ENCODE measurements at places on chromosomes 11 and 22.

- no peak for DNase-seq
These were observed 26.5 kb downstream of the SCGB1A1 start for GRCh38 chr11:62445314-62445740.

- DNase-seq, result no peak
These were observed 89.6 kb downstream of the CSNK2A3 start for GRCh38 chr11:11263238-11264005.

DNA sequence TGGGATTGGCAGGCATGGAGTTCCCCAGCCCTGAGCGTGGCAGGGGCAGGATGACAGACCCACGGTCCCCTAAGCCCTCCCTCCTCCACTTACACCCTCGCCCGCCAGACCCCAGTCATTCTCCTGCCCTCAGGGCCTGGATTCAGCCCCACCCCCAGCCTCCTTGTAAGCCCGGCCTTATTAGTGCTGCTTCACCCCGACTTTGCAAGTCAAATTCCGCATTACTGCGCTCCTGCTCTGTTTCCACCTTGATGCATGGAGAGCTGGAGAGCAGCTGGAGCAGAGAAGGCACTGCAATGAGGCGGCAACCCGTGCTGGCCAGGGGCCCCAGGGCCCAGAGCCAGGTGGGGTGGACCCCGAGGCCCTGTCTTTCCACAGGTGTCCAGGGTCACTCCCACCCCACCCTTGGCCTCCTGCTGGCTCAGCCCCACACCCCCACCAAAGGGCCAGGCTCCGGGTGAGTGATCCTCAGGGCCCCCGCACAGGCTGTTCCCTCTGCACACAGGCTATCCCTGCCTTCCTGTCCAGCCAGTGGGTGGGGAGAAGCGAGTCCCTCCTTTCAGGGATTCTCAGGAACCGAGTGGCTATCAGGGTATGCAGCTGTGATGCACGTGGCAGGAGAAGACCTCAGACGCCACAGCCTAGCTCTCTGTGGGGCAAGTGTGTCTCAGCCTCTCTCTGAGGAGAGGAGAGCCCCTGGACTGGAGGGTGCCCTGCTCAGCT lies 36.4 kb downstream of the RTN4R start:
- no peak for DNase-seq

DNA sequence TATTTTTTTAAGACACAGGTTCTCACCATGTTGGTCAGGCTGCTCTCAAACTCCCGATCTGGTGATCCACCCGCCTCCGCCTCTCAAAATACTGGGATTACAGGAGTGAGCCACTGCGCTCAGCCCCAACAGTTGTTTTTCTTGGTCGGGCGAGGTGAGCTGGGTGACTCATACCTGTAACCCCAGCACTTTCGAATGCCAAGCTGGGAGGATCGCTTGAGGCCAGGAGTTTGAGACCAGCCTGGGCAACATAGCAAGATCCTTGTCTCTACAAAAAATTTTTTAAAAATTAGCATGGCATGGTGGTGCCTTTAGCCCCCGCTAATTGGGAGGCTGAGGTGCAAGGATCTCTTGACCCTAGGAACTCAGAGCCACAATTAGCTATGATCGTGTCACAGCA lies 7.0 kb upstream of the NF2 start:
- DNase-seq, result no peak

GRCh38 chr11:103709371-103709770 lies 327.1 kb upstream of the DDI1 start:
- no peak for DNase-seq

GRCh38 chr11:4826425-4826824 lies 5.3 kb downstream of the OR51F2 start:
- DNase-seq, result no peak

DNA sequence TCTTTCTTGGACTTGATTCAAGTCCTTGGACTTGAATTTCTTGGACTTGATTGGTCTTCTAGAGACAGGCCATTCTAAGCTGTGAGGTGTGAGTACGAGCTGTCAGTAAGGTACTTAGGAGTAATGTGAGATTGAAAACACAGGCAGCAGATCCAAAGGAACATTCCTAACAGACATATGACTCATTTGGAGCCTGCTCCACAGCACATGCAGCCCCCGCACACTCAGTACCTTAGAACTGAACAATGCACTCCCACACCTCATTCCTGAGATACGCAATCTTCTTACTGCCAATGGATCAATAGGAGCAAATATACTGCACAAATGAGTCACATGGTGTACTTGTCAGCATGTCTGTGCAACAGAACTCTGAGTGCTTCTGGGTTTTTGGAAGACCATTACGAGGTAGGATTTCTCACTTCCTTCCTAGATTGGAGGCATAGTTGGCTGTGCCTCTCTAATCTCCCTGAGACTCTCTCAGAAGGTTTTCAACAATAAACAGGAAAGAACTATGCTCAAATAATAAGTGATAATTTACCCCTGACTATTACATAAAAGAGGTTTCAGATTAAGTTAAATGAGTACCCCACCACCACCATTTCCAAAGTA lies 243.1 kb downstream of the KCNA4 start:
- no peak for DNase-seq

DNA sequence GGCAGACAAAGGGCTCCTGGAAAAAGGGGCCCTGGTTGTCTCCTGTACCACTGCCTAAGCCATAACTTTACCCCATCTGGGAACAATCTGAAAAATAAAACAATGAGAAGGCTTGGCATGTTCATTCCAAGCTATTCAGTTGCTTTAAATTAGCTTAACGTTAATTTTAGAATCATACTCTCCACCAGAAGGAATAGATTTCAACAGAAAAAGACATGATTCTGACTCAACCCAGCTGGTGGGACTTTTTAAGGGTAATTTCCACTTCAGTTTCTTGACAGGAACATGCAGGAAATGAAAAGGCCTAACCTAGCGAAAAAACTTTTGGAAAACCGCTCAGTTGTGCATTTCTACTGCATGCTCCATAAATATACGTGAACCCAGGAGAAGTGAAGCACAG lies 7.9 kb downstream of the SF3A1 start:
- no peak for DNase-seq

- no peak for DNase-seq
These were observed 368.9 kb downstream of the BUD13 start for GRCh38 chr11:116403794-116404461.

GRCh38 chr11:34904421-34904955 lies 11.7 kb downstream of the APIP start:
- DNase-seq, result no peak

DNA sequence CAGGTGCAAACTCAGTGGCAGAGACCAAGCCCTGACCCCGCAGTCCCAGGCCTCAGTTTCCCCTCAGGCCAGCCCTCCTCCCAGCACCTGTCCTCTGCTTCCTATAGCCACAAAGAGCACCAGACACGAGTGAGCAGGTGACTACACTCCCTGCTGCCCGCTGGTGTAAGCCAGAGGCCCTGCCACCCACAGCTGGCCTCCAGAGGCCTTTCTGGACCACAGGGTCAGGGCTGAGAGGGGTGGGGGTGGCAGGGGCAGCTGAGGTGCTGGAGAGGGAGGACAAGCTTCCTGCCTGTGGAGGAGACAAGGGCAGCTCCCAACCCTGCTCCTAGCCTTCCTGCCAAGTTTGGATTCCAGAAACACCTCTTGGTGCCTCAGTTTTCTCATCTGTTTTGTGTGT lies 31.3 kb upstream of the WNT7B start:
- no peak for DNase-seq

DNA sequence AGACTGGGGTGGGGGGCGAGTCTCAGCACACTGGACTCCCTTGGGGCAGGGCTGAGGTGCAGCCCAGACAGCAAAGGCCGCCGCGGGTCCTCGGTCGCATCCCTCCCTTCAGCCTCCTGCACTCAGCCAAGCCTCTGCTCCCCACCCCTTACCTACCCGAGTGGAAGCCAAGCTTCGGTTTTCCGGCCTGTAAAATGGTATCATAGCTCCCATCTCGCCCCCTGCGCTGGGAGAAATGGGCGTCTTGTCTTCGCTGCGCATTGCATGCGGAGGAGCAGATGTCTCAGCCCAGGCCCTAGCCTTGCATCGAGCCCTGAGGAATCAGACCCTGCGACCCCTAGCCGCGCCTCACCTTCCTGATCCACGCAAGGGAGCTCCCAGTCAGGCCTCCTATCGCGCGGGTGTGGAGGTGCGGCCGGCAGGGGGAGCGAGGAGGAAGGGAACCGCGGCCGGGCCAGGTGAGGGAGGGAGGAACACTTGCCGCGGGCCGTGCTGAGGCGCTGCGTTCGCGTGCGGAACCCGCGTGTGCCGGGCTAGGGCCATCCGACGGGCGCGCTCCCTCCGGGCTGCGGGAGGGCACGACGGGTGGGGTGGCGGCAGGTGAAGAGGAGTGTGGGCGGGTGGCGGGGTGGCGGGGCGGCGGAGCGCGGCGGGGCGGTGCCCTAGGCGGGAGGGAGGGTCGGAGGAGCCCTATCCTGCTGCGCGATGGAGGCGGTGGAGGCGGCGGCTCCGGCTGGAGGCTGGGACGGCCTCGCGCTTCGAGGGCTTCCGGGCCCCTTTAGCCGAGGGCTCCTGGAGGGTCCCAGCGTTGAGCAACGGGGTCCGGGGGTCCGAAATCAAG lies 4.1 kb upstream of the TBX1 start:
- DNase-seq, result peak; percentile 80

GRCh38 chr22:43060183-43060582 lies 29.0 kb downstream of the TTLL1 start:
- DNase-seq, result no peak

- no peak for DNase-seq
These were observed 18.2 kb upstream of the SYN3 start for GRCh38 chr22:33076343-33076742.

DNA sequence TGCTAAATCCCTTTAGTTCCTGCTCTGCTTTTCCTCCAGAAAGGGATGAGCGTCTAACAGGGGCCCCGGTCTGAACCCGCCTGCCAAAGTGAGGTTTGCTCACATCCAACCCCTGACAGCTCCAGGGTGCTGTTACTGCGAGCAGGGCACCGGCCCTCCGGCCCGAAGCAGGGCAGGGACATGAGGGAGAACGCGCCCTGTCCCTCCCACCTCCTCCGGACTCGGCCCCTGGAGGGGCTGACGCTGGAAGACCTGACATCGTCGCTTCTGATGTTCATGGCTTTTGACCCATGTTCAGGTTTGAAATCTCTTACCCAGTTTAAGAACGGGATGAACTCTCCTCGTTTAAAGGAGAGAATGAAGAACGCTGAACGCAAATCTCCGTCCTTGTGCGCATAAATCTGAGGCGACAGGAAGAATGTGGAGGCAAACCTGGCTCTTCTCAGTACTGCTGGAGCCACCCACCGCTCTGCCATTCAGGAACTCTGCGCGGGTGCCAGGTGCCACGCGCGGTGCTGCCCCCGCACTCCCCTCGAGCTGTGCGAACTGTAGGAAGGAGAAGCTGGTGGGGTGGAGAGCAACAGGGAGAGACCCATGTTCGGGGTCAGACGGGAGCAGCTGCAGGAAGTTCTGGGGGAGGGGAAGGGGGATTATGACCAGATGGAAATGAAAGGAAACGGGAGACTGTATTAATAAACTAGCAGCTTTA lies 826 bp upstream of the EEF1G start:
- no peak for DNase-seq

DNA sequence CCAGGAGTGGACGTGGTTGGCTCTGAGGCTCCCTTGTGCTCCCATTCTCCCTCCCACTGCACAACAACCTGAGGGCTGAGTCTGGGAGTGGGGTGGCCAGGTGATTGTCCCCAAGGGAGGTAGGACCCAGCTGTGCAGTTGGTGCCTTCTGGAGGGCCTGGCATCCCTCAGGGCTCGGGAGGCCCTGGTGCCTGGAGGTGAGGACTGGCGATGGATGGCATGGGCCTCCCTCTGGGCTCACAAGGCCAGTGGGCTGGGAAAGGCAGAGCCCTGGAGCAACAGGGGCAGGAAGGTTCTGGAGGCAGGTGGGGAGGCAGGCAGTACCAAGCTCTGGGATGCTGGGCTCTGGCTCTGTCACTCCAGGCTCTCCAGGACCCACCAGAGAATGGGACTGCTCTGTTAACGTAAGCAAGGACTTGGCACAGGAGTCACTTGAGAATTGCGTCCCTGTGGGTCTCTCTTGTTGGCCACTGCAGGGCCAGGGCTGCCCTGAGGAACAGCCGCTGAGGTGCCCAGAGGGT lies 114.2 kb downstream of the KCNQ1OT1 start:
- DNase-seq, result no peak

GRCh38 chr22:19693981-19694670 lies 20.2 kb upstream of the SEPTIN5 start:
- DNase-seq, result no peak

- DNase-seq, result peak; percentile 55
These were observed 71.2 kb upstream of the TBCEL start for GRCh38 chr11:120952461-120953434.

- no peak for DNase-seq
These were observed 1.2 kb downstream of the ESS2 start for GRCh38 chr22:19143212-19143611.

GRCh38 chr11:23948851-23949250 lies 548.0 kb upstream of the LUZP2 start:
- no peak for DNase-seq

GRCh38 chr11:92728628-92729027 lies 240.8 kb upstream of the MTNR1B start:
- DNase-seq, result no peak

DNA sequence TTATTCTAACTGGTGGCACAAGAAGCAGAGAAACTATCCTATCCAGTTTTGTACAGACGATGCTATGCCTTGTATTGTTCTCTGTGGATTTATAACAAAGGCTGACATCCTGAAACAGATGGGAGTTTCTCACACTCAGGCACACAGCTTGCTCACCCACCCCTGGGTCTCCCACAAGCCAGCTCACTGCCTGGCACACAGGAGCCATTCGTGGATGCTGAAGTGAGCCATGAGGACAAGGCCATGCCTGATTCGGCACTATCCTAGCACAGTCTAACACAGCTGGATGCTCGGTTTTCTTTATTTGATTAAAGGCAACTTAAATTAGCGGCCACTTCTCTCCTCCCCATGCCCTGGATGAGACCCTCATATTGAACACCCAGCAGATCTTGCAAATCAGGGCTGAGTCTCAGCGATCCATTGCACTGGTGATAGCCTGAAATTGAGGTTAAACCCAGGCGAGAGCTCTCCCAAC lies 25.7 kb upstream of the TMPRSS4 start:
- no peak for DNase-seq

DNA sequence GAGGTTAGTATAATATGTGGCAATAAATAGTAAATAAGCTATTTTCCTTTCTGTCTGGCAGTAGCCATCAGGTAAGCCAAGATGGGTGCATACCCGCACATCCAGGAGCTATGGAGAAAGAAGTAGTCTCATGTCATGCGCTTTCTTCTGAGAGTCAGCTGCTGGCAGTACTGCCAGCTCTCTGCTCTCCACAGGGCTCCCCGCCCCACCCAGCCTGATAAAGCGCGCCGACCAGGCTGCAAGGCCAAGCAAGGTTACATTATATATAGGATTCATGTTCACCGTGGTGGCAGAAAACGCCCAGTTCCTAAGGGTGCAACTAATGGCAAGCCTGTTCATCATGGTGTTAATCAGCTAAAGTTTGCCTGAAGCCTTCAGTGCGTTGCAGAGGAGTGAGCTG lies 126.2 kb downstream of the ATG16L2 start:
- DNase-seq, result no peak

- no peak for DNase-seq
These were observed 28.1 kb upstream of the CD81 start for GRCh38 chr11:2348986-2349385.
